ENCODE measurements at places on chromosomes 5 and 9.

GRCh38 chr9:37329576-37329975 is 92.9 kb upstream of the GRHPR start:
- DNase-seq = no peak

DNA sequence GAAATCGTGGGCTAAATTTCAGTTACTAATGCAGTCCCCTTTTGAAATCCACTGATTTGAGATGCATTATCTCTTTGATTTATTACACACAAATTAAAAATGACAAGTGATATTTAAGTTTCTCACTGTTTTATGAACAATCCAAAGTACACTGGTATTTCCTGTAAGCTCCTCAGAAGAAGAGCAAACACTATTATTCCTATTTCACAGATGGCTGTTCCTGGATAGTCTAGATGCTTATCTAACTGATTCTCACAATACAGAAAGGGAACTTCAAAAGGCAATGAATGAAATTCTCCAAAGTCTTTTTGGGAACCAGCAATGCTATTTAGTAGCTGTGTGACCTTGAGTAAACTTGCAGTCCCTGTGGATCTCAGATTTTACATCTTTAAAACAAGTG is 404.7 kb upstream of the DAB2 start:
- no peak for DNase-seq

GRCh38 chr5:154984946-154985516 is 28.5 kb upstream of the KIF4B start:
- DNase-seq = no peak

GRCh38 chr9:128918921-128919320 is 1.9 kb upstream of the PHYHD1 start:
- no peak for DNase-seq

GRCh38 chr5:10301842-10302610 is 5.7 kb downstream of the CMBL start:
- peak; percentile 90 for DNase-seq

GRCh38 chr9:135726138-135726853 is 24.3 kb downstream of the KCNT1 start:
- DNase-seq = no peak

DNA sequence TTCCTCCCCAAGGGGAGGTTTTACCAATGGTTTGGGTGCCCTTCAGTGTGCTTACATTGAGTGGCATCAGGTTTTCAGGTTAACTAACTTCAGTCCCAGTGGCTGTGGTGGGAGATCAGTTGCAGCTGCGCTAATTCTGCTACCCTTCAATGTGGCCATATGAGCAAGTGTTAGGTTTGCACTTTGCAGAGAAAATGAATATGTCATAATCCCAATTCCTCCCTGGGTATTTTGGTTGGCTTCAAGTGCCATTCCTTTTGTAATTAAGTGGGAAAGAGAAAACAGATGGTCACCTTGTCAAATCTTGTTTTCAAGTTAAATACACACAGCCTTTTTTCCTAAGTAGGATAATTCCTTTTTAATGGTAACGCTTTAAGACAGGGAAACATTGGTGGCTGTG is 236.2 kb downstream of the TLE4 start:
- no peak for DNase-seq

DNA sequence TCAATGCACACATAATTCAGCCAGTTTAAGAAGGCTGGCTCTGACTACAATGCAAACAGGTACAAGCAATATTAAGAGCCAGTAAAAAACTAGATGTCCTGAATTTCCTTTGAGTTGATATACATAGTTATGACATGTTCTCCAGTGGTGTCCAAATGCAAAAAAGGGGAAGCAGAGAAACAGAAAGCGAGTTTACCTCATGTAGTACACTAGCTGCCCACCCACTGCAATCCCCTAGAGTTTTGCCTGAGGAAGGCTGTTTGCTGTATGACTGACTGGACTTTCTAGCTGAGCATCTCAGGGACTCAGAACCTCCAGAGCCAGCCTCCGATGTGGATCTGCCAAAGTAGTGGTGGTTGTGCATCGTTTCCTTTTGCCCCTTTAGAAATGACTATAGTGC is 44.8 kb upstream of the SLC1A3 start:
- no peak for DNase-seq

- no peak for DNase-seq
These were observed 6.5 kb upstream of the GLE1 start for GRCh38 chr9:128497824-128498610.

DNA sequence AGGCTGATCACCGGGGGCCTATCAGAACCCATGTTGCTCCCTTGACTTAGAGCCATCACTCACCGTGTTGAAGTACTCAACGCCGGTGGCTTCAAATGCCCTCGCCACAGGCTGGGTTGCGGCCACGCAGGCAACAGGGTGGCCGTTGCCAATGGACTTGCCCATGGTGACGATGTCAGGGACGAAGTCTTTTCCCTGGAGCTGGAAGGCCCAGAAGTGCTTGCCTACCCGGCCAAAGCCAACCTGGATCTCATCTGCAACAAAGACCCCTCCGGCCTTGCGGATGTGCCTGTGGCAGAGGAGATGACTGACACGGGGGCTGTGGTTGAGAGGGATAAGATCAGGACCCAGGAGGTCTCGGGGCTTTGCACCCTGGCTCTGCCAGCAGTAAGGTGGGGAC is 10.3 kb downstream of the PHYKPL start:
- no peak for DNase-seq

- no peak for DNase-seq
These were observed 180.6 kb downstream of the CWC27 start for GRCh38 chr5:64949331-64949730.

DNA sequence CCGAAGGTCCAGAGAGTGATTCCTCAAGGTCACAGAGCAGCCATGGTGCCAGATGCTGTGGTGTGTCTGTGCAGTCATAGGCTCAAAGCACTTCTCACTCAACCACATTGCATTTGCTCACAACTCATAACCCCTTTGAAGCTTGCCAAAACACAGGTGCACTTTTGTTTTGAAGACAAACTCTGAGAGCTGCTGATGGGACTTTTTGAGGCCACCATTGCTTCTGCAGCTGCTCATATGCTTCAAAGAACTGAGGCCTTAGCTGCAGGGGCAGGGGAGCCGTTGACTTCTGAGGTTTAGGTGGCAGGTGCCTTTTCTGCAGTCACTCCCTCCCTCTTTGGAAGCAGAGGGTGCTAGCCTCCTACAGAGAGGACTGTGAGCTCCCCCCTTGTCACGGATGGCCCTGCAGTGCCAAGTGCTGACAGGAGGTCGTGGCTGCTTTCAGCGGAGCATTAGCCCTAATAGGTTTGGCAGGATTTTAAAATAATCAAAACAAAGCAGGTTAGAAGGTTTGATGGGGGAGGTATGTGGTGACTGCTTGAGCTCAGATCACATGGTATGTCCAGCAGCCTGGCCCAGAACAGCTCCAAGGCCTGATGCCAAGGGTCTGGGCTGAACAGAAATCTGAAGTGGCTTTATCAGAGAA is 232.1 kb downstream of the MAN2A1 start:
- no peak for DNase-seq

DNA sequence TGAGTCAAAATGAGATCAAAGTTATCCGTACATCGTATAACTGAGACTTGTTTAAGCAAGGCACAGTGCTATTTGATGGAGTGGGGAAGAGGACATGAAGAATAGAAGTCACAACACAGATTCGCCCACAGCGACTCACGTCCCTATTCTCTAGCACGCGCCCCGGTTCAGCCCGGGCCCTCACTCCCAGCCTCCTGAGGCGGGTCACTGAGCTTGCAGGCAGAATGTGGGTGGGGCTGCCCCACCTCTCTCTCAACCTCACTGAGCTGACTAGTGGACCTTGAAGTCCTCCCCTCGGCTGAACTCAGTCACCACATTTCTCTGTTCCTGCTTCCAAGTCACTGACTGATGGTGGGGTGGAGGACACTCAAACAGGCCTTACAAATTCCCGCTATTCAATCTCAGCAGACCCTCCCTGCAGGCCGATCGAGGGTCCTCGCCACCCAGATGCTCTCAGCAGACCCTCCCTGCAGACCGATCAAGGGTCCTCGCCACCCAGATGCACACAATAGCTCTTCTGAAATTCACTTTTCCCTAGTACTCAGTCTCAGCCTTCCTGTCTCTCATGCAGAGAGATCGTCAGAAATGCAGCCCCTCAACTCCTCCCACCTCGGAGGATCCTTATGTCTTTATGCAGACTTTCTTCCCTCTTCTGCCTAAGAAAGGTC is 12.9 kb downstream of the GLDC start:
- peak; percentile 8 for DNase-seq

DNA sequence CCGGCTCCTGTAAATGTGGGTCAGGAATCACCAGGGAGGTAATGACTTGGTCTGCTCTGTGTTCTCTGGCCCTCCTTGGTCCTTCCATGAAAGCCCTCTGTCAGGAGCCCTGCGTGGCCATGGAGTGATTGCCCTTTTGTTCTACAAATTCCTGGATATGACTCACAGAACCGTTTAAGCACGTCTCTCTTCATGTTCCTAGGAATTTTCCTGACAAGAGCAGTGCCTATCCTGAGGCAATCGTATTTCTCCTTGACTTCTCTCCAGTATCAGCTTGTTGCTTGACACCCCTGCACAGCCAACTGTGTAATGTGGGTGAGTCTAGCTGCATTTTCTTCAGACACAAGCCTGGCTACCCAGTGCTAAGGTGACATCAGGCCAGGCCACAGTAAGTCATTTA is 274.3 kb upstream of the ZNF462 start:
- DNase-seq = no peak

DNA sequence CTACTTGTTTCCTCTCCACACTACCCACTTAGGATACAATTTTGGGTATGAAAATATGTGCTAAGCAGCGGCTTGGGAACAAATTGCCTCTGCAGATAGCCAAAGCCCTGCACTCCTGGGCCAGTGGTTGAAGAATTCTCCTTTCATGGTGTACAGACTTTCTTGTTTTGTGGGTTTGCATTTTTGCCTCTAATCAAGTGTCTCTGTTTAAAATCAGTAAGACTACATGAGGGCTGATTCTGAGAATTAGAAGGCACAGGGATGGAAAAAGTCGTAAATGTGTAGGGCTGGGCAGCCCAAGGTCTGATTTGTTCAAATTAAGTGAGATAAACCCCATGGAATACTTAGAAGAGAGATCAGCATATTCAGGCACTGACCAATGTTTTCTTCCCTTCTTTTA is 103.7 kb upstream of the CD180 start:
- no peak for DNase-seq

GRCh38 chr5:15105799-15106393 is 234.3 kb upstream of the ANKH start:
- DNase-seq = peak; percentile 50

DNA sequence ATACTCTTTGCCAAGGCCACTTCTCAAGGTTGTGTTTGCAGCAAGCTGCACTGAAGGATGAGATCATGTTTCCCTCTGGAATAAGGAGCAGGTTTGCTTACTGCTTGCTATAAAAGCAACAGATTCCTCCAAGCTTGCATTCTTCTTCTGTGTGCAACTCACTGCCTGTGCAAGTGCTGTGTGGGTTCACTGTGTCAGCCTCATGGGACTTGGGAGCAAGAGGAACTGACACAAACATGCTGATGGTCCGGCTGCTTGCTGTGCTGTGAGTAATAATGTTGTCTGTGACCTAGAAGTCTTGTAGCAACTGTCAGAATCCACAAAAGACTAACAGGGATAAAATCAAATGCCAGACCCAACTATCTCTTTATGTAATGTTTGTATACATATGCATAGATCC is 33.6 kb upstream of the SHC3 start:
- no peak for DNase-seq

DNA sequence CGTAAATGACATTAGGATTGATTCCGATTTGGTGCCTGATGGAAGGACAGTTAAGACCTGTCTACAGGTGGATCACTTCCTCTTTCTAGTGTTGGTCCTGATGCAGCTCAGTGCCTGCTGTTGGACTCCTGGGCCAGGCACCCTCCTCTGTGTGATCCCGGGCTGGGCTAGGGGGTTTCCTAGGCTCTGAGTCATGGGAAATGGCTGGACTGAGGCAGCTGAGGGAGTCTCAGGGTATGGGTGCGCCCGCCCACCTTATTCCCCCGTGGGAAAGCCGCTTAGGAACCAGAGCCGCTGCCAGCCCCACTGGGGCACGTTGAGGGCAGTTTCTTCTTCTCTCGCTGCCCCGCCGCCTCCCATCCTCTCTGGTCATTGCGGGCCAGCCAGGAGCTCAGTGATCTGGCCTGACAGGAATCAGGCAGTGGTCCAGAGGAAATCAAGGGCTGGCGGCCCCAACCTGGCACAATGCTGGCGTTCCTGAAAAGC is 12.9 kb downstream of the TCF7 start:
- DNase-seq = no peak

DNA sequence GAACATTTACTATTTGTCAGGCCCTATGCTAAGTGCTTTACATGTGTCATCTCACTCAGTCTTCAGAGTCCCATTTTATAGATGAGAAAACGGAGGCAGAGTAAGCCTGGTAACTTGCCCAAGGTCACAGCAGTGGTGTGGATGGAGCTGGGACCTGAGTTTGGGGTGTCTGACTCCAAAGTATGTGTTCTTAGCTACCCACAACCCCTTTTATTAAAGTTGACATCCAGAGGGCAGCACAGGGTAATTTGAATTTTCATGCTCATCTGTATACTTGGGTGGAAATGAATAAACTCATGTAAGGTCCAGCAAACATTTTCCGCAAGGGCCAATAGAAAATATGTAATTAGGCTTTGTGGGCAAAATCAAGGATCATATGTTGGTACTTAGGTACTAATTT is 93.4 kb upstream of the SLC25A48 start:
- DNase-seq = no peak

GRCh38 chr5:15898641-15899040 is 280.9 kb downstream of the MARCHF11 start:
- no peak for DNase-seq

GRCh38 chr9:6829027-6829426 is 71.3 kb downstream of the KDM4C start:
- DNase-seq = peak; percentile 2

DNA sequence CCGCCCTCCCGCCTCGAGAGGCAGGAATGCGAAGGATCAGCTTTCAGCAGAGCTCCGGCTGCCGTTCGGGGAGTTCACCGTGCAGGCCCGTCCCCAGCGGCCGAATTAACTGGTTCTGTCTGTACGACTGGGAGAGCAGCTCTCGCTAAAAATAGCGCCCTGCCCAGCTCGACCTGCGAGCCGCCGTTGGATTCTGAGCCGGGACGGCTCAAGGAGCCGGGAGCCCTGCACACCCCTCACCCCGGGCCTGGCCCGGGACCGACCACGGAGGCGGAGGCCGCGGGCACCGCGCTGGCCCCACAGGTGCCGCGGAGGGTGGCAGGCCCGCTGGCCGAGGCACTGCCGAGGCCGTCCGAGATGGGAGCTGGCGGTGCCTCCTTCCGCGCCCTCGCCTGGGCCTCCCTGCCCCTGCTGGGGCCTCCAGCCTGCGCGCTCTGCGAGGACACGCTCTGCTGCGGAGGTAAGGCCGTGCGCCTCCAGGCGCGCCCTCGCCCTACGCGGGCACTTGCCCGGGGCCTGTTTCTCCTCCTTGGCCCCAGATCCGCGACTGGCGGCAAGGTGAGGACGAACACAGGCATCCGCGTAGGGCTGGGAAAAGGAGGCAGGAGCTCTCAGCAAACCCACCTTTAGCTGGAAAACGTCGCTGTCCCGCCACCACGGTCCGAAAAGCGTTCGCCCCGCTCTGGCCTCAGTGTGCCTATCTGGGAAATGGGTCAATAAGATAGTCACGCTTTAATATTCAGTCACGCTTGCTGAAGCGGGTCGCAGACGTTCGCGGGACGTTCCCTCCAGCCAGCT is 53.1 kb upstream of the DAB2IP start:
- peak; percentile 80 for DNase-seq

All from Calu3 (cell line).